ENCODE measurements at places on chromosomes 11 and 22. TPM values are rescaled to one million over a fixed set of nuclear protein-coding genes. Genes with fewer than 3 reads are reported as not detected.

Gene CALCA
- not detected for total RNA-seq

Gene SLC1A2
- total RNA-seq: not detected

Gene TIMM8B
- 65.0 TPM for total RNA-seq

Gene CACNA1I
- total RNA-seq: not detected

Gene PHF21A
- total RNA-seq: 18.1 TPM

Gene SORL1
- 0.29 TPM for total RNA-seq

Gene APOA4
- not detected for total RNA-seq

Gene PYGM
- total RNA-seq: 0.27 TPM

Gene C11orf86
- total RNA-seq: not detected

Gene BIK
- total RNA-seq: 0.86 TPM

Gene OR10G8
- not detected for total RNA-seq

Gene GUCY1A2
- total RNA-seq: 0.79 TPM

Gene CNTN5
- not detected for total RNA-seq

Gene FTH1
- 696 TPM for total RNA-seq

Gene NXPE1
- total RNA-seq: not detected

Gene F2
- total RNA-seq: not detected

Gene PNPLA2
- 27.0 TPM for total RNA-seq

Gene POTEH
- total RNA-seq: not detected

Gene TNNI2
- not detected for total RNA-seq

Gene KCNJ5
- total RNA-seq: not detected

Gene RCOR2
- total RNA-seq: 0.40 TPM

Gene CDC42EP2
- 28.3 TPM for total RNA-seq

Gene MUC2
- total RNA-seq: not detected

Gene LRRC74B
- not detected for total RNA-seq

Gene H19
- total RNA-seq: not detected

Gene PHOX2A
- total RNA-seq: not detected

Gene PRR33
- not detected for total RNA-seq

Gene ST3GAL4
- 15.4 TPM for total RNA-seq

Gene HMOX1
- 96.1 TPM for total RNA-seq

Gene GRIA4
- not detected for total RNA-seq

Gene MMP12
- total RNA-seq: not detected

Gene CD3D
- not detected for total RNA-seq

Gene ASRGL1
- 37.5 TPM for total RNA-seq

Gene KRTAP5-10
- not detected for total RNA-seq

Gene VWCE
- total RNA-seq: 6.4 TPM

Gene IGLL1
- total RNA-seq: not detected

Gene CSKMT
- 7.7 TPM for total RNA-seq

Gene KIRREL3
- not detected for total RNA-seq

Gene CARD18
- not detected for total RNA-seq

Gene BLID
- 15.5 TPM for total RNA-seq

Gene SLN
- not detected for total RNA-seq

Gene CCDC188
- 6.9 TPM for total RNA-seq

Gene UPK2
- total RNA-seq: not detected

Gene OR8D4
- under 0.01 TPM for total RNA-seq

Gene C1QTNF5
- total RNA-seq: 43.1 TPM

Gene OR5D18
- not detected for total RNA-seq

Gene OR11H1
- not detected for total RNA-seq

Gene IFT27
- total RNA-seq: 18.1 TPM

Gene FAM180B
- total RNA-seq: not detected

Gene MRGPRX3
- not detected for total RNA-seq

Gene PGA5
- total RNA-seq: not detected

Gene PLAAT5
- total RNA-seq: not detected

Gene OR4X2
- total RNA-seq: not detected

Gene CSF2RB
- 13.4 TPM for total RNA-seq

Gene DGKZ
- 70.3 TPM for total RNA-seq

Gene RIC3
- total RNA-seq: 0.27 TPM

Gene MDK
- 50.0 TPM for total RNA-seq

Gene OR2D2
- 0.66 TPM for total RNA-seq
